HFFc6 (cell line): ENCODE measurements at places on chromosomes 1 and 21. TPM values are rescaled to one million over a fixed set of nuclear protein-coding genes. Genes with fewer than 3 reads are reported as not detected.

GRCh38 chr1:35222322-35223083 is 29.6 kb upstream of the SFPQ start:
- no peaks in the 10 kb centered on the region for H3K36me3 ChIP-seq
- no peaks in the 10 kb centered on the region for H3K27me3 ChIP-seq

The CNTN2 gene
- total RNA-seq: not detected in 2 replicates

The NBPF8 gene
- 5.8 to 6.8 TPM (median 6.2 TPM) in 3 replicates for total RNA-seq

DNA sequence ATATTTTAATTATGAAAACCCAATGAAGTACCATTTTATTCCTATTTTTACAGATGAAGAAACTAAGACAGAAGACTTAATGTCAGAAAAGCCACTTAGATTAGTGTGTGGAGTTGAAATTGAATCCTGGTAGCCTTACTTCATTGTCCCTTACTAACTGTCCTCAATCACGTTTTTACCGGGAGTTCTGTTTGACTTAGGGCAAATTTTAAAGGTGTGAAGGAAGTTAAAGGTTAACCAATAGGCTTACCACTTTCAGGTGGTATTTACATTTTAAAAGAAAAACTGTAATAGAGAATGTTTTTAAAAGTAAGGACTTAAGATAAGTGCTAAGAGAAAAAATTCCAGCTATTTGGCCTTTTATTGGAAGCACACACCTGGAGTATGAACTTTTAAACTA is 12.4 kb downstream of the RRP15 start:
- H3K27me3 ChIP-seq: no peaks in the 10 kb centered on the region
- no peaks in the 10 kb centered on the region for H3K36me3 ChIP-seq
- no peak for DNase-seq
- H3K4me3 ChIP-seq: no peak overlapping the region
- peaks cover 43% of the 10 kb centered on the region for H3K4me1 ChIP-seq

- peak; percentile 98 for DNase-seq
- H3K27me3 ChIP-seq: no peaks in the 10 kb centered on the region; the same call in 1 of the 2 replicates
- peak overlapping the region; percentile 95 for H3K27ac ChIP-seq
- H3K36me3 ChIP-seq: no peaks in the 10 kb centered on the region
Observed at GRCh38 chr1:12143631-12144155, 23.1 kb upstream of the TNFRSF1B start.

The POU3F1 gene
- not detected in 3 replicates for total RNA-seq

The SIK1 gene
- 4.2 to 4.4 TPM (median 4.2 TPM) in 3 replicates for total RNA-seq

- DNase-seq: peak; percentile 52
- H3K27ac ChIP-seq: no peak overlapping the region
- no peak overlapping the region for H3K4me3 ChIP-seq
Observed at GRCh38 chr1:186967656-186968394, 139.1 kb downstream of the PLA2G4A start.

DNA sequence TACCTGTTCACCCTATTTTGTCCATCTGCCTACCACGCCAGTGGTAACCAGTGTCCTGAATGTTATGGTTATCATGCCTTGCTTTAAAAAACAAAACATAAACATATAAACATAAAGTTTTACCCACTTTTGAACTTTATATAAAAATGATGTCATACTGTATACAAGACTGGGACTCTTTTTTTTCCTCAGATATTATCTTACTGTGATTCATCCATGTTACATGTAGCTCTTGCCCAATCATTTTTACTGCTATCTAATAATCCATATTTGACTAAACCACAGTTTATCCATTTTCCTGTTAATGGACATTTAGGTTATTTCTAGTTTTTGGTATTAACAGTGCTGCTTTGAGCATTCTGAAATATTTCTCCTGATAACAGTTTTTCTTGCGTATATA is 78.8 kb downstream of the GPR161 start:
- DNase-seq: peak; percentile 14
- peaks cover 9% of the 10 kb centered on the region; the same call in 1 of the 2 replicates for H3K36me3 ChIP-seq
- H3K27me3 ChIP-seq: no peaks in the 10 kb centered on the region
- H3K27ac ChIP-seq: no peak overlapping the region

DNA sequence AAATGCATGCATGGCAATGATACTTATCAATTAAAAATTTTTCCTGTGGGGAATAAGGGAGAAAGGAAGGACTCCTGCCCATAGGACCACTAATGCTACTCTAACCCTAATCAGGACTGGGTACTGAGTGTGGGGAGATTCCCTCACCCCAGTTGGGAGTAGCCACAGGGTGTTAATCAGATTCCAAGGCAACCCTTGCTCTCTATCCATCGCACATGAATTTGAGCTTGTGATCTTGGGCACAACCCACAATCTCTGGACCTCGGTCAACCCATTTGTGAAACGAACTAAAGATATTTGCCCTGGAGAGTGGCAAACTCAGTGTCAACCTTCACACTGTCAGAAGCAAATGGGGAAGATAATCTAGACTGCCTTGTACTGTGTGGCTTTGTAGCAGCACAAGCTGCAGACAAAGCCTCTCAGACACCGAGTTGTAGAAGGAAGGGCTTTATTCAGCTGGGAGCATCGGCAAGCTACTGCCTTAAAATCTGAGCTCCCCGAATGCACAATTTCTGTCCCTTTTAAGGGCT is 69.5 kb downstream of the SERINC2 start:
- peak overlapping the region; percentile 25; the same call in 1 of the 2 replicates for H3K27ac ChIP-seq
- H3K4me3 ChIP-seq: peak overlapping the region; percentile 35
- peaks cover 4% of the 10 kb centered on the region; the same call in 1 of the 2 replicates for H3K36me3 ChIP-seq
- H3K4me1 ChIP-seq: peaks cover 37% of the 10 kb centered on the region

GRCh38 chr21:14741256-14741655 is 195.1 kb upstream of the SAMSN1 start:
- no peak for DNase-seq
- no peaks in the 10 kb centered on the region for H3K4me1 ChIP-seq
- H3K4me3 ChIP-seq: no peak overlapping the region
- no peak overlapping the region for H3K27ac ChIP-seq

DNA sequence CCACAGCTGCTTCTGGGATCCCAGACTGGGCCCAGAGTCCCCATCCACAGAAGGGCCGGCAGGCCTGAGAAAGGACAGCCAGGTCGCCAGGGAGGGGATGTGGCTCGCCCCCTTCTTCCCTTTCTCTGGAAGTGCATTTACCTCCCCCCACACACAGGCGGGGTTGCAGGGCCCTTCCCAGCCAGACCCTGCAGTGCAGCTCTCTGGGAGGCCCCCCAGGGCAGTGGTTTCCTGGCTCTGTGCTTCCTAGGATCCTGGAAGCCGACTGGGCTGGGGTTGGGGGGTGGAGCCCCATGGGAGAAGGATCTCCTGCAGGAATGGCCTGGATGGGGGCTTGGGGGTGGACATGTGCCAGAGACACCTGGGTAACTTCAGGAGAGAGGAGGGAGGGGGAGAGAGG is 4.2 kb upstream of the COL6A1 start:
- DNase-seq: no peak
- no peaks in the 10 kb centered on the region; the same call in 1 of the 2 replicates for H3K27me3 ChIP-seq
- peaks cover 23% of the 10 kb centered on the region for H3K4me1 ChIP-seq
- H3K4me3 ChIP-seq: no peak overlapping the region
